ENCODE measurements at places on chromosomes 13 and 19.
A peak's percentile ranks its signal among the peaks of the same experiment; 100 is the strongest.

DNA sequence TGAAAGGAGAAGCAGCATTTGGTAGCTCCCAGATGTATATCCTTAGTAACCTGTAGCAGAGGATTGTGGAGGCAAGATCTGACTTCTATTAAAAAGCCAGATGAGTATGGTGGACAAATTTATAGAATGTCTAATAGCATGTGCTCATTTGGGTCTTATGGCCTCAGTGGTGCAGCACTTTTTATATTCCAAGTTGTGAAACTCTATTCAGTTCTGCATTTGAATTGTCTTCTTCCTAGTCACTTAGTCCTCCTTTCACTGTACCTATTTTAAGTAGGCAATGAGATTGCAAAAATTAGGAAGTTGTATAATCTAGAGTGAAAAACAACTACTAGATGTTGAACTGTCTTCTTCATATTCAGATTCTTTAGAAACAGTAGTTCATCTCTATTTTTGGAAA lies 412.5 kb upstream of the PCDH9 start:
- DNase-seq, result no peak

GRCh38 chr19:33499248-33499647 lies 22.3 kb downstream of the PEPD start:
- no peak for DNase-seq

GRCh38 chr13:27830010-27830409 lies 37.7 kb downstream of the GSX1 start:
- peak; percentile 40 for DNase-seq

DNA sequence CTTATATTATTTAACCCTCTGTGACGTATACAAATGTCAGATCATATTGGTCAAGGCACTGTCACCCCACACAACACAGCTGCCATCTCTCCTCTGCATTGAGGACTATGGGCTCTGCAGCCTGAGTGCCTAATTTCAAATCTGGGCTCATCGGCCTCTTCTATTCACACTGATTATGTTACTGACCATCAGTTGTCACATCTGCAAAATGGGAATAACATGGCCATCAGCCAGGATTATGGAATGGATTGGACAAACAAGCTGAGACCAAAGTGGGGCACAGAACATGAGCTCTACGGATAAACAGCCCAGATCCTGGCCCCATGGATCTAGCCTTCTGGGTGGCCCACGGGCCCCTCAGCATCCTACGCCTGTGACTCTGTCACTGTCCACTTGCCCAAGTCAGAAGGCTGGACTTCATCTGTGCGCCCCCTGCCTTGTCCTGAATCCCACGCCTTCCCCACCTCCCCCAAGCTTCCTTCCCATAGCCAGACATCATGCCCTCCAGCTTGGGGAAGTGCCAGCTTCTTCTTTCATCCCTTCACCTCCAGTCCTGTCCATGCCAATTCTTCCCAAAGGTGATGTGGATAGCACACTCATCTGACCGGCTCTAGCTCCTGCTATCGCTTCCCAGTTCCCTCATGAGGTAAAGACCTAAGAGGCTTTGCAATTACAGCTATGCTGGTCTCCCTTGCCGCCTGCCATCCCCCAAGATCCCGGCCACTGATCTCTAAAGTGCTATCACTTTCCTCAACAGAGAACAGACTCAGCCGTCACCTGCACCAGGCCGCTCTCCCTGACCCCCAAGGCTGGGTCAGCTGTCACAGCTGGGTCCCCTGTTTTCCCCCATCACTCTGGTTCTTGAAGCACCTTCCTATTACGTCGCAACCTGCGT lies 872 bp downstream of the FARSA start:
- DNase-seq, result no peak

GRCh38 chr13:31896427-31896826 lies 135.1 kb upstream of the FRY start:
- no peak for DNase-seq

- DNase-seq, result no peak
Observed at GRCh38 chr13:30763786-30764413, 28.6 kb downstream of the ALOX5AP start.

DNA sequence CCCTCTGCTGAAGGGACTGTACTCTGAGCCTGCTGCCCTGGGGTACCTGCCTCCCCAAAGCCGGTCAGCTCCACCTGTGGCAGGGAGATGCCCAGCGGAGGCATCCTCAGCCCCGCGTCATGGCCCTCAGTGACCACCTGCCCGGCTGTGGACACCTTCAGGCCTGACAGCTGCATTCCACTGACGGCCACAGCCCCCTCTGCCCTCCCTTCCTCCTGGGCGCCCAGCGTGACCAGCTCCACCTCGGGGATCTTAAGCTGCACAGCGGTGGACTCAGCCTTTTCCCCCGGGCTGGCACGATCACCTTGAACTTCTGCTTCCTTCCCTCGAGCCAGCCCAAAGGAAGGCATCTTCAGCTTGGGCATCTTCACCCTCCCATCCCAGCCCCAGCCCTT lies 4.8 kb upstream of the HIPK4 start:
- DNase-seq, result no peak

DNA sequence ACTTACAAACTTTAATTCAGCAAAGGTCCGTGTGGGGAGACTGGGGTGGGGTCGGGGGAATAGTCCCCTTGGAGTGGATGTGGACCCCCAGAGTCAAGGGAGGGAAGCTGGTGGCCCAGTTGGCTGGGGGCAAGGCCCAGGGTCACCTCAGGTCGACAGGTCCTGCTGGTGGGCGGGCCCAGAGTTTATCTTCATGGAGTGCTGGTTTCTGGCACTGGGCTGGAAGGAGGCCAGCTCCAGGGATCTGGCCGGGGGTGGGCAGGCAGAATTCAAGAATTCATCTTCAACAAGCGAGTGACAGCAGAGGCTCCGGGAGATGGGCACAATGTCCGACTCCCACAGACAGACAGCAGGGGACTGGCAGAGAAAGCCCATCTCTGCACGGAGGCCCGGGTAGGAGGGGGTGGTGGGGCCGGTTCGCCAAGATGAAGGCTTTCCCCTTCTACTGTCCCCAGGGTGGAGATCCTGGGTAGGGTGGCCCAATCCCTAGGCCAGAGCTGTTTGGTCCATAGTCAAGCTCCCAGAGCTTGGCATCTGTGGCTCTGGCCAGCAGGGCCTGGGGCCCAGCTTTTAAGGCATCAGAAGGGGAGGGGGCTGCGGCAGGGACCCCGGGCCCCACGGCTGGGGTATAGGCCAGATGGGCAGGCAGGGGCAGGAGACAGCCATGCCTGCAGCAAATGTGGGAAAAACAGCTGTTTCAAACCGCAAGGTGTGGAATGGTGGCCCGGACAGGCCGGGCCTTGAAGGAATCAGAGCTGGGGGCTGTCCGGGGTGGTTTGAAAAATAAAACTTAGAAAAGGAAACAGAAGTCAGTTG lies 622 bp upstream of the FDX2 start:
- no peak for DNase-seq

DNA sequence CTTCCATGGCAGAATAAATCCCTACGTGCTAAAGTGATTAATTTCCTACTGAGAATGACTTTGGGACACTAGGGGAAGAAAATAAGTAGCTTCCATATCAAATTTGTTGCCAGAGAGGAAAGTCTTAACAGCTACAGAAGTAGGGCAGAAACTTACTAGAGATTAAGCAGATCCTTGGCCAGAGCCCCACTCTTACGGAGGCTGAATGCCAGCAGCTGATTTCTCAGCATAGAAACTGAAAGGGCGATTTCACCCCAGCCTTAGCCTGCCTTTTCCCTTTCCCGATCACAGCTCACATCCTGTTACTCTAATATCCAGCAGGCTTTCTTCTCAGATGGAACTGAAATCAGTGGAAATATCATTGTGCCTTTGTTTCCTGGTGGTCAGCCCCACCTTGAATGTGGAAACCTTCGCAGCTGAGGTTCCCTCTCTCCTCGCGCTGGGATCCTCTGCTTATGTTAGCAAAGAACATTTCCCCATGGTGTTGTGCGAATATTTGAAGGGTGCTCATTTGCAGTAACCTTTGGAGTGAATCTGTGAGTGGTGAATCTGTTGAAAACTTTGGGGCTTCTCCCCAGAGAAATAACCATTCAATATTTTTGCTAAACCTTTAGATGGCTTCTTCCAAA lies 8.4 kb downstream of the FAM124A start:
- DNase-seq, result no peak

DNA sequence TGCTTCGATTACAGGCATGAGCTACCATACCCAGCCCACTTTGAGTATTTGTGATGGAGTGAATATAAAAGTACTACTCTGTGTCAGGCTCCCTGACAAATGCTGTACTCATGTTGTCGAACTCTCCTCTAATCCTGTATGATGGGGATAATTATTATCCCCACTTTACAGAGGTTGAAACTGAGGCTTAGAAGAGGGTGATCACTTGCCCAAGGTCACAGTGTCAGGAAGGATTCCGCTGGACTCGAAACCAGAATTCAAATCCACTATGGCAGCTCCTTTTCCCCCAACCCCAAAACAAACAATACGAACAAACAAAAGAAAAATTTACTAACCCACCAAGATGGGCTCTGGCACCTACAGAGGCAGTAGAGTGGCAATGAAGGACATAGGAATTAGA lies 1.7 kb upstream of the PPP5C start:
- DNase-seq, result no peak

- no peak for DNase-seq
Observed at GRCh38 chr13:30620941-30621340, 3.2 kb downstream of the USPL1 start.

- DNase-seq, result no peak
Observed at GRCh38 chr13:46038296-46038695, 14.2 kb downstream of the ZC3H13 start.

GRCh38 chr13:71316792-71317363 lies 550.1 kb downstream of the DACH1 start:
- no peak for DNase-seq

GRCh38 chr13:33236021-33236420 lies 49.5 kb downstream of the STARD13 start:
- DNase-seq, result no peak

DNA sequence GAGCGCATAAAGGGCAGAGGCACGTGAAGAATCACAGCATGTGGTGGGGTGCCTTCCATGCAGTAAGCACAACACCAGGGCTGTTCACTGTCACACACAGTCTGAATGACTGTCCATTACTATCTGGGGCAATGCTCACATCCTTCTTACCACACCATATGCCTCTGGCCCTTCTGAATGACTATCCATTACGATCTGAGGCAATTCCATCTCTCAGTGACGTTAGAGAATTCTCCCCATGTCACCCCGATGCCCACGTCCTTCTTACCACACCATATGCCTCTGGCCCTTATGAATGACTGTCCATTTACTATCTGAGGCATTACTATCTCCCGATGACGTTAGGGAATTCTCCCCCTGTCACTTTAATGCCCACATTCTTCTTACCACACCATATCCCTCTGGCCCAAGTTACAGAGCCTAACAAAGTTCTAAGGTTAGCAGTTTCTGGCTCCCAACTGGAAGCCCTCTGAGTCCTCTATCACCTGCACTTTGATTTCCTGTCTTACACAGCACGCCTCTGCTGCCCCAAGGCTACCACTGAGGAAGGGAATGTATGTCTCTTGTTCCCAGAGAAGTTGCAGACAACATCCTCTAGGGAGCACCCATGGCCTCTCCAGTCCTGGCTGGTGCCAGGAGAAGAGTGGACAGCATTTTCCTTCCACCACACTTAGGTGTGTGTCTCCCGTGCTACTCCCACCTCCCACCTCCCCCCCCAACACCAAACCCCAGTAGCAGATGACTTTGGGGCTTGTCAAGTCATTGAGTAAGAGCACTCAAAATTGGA lies 154.8 kb downstream of the COG6 start:
- DNase-seq, result no peak

- DNase-seq, result no peak
Observed at GRCh38 chr13:94056362-94056990, 423.0 kb downstream of the DCT start.

DNA sequence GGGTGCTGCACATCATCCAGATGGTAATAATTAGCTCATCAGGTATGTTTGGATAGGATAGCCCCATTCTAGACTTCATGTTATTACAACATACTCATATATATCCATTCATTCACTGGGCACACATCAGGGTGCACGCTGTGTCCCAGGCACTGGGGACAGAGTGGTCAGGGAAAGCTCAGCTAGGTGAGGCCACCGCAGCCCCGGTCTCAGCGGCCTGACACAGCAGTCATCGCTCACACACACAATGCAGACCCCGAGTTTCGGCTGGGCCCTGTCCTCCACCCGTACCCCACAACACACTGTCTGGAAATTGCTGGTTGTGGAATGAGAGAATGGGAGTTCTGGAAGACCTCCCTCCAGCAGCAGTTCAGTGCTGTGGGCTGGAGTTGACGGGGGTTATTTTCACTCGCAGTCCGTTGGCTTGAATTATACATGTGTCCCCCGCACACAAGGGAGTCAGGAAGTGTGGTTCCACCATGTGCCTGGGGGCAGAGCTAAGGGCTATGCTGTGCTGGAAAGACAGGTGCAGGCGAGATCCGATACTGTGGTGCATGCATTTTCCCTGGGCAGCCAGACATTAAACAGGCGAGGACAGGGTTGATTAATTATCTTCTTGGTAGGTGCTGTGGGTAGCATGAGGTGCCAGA lies 257.6 kb downstream of the TEX29 start:
- no peak for DNase-seq

DNA sequence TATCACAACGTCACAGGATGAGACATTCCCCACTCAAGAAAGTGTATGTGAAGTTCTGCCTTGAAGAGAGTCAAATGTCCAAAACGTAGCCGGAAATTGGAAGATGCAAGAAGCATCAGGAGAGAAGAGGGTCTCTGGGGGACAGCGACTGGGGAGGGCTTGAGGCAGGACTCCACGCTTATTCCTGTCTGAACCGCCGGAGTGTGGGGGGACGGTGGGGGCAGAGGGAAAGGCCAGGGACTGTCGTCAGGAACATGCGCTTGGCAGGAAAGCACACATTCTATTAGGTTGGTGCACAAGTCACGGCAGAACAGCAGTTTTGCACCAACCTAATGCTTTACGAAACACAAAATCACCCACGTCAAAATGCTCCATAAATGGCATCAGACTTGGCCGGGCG lies 95.3 kb upstream of the TM9SF2 start:
- DNase-seq, result no peak

DNA sequence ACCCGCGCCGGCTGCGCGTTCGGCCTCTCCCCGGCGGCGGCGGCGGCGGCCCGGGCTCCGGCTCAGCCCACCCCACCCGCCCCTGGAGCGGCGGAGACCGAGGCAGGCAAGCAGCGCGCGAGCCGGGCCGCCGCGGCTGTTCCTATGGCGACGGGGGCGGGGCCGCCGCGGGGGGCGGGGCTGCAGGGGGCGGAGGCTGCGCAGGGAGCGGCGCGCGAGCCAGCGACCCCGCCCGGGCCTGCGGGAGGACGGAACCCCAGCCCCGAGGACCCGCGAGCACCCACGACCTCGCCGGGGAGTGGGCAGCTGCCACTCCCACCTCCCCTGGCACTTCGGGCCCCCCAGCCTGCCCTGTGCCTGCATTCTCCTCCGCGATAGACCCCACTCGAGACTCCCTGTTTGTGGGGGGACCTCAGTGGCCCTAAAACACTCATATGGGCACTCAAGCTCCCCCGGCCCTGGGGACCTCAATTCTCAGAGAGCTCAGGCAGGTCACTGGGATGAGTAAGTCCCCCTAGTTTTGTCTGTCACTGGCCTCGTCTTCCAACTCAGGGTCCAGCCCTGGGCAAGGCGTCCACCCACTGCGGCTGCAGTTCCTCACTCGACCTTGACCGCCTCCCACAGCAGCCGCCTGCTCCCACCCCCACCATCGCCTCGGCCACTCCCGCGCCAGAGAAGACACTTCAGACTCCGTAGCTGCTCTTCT lies at the start of gene CTXN1:
TSS of gene CTXN1 (minus strand) at position 115 of the 706 bp plus-strand sequence. CDS start 597 bp downstream, outside the sequence.
- peak; percentile 67 for DNase-seq

GRCh38 chr19:16888629-16889365 lies at the start of gene F2RL3:
Gene F2RL3 (plus strand): TSS chr19:16888999. CDS start chr19:16889190, 191 bp downstream.
- no peak for DNase-seq

- DNase-seq, result no peak
Observed at GRCh38 chr19:3822683-3823349, 36.6 kb upstream of the MATK start.

Data from effector CD4-positive, alpha-beta T cell (primary cell).